ENCODE measurements at places on chromosomes 16 and 17. TPM values are rescaled to one million over a fixed set of nuclear protein-coding genes. Genes with fewer than 3 reads are reported as not detected.
A peak's percentile ranks its signal among the peaks of the same experiment; 100 is the strongest.

KRT24 gene
- not detected for total RNA-seq

SLC47A1 gene
- total RNA-seq: not detected

SLC4A1 gene
- total RNA-seq: not detected

MAP1LC3B gene
- 6.6 TPM for total RNA-seq

TMC7 gene
- 1.9 TPM for total RNA-seq

GPR179 gene
- 0.11 TPM for total RNA-seq

- peak; percentile 35 for DNase-seq
Observed at GRCh38 chr16:2333772-2334379, 6.7 kb downstream of the ABCA3 start.

DNA sequence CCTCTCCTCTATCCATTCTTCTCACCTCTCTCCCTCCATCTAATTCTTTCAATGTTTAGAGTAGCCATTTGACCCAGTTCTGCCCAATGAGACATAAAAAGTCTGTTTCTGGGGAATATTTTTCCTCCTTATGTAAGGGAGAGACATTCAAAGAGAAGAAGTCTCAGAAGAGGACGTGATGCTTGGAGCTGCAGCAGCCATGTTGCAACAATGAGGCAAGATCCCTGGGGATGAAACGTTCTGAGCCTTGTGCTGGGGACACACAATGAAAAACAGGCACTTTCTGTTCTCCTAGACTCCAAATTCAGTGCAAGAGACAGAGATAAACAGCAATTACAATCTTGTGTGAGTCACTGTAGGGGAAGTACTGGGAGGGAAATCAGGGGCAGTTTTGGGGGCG, 130.8 kb downstream of the FOXL1 start:
- no peak for DNase-seq

DNA sequence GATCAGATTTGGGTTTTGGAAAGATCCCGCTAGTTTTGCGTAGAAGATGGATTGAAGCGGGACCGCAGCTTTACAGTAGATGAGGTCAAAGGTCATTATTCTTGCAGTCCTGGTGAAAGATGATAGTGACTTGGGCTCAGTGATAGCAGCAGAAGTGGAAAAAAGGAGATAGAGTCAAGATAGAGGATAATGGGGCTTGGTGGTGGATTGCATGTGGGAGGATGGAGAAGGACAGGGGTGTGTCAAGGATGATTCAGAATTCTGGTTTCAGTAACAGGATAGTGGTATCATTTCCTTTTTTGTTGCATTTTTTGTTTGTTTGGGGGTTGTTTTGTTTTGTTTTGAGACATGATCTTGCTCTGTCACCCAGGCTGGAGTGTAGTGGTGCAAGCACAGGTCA, 28.7 kb downstream of the CHD9NB start:
- no peak for DNase-seq

- peak; percentile 83 for DNase-seq
Observed at GRCh38 chr17:82963104-82963950, 116.1 kb upstream of the METRNL start.

- no peak for DNase-seq
Observed at GRCh38 chr17:67022451-67022810, 21.9 kb upstream of the CACNG1 start.

- peak; percentile 60 for DNase-seq
Observed at GRCh38 chr16:66357523-66357928, 9.0 kb upstream of the CDH5 start.

Data from Daoy (cell line).